ENCODE measurements at places on chromosomes 5 and 9. TPM values are rescaled to one million over a fixed set of nuclear protein-coding genes. Genes with fewer than 3 reads are reported as not detected.

IFNA2 gene
- not detected for total RNA-seq

CDH9 gene
- total RNA-seq: not detected

ENHO gene
- 1.2 TPM for total RNA-seq

RGS14 gene
- 5.3 TPM for total RNA-seq

CCDC183 gene
- total RNA-seq: 0.44 TPM

ZNG1E gene
- total RNA-seq: 68.7 TPM

KCNV2 gene
- total RNA-seq: not detected

STPG3 gene
- not detected for total RNA-seq

CDKN2B gene
- total RNA-seq: not detected

BTNL8 gene
- not detected for total RNA-seq

SPEF2 gene
- 1.7 TPM for total RNA-seq

Measured in A549 treated with Mapracorat at 1 μM for 4 hours (cell line).